MG63 (cell line): ENCODE measurements at places on chromosomes 11 and 22. TPM values are rescaled to one million over a fixed set of nuclear protein-coding genes. Genes with fewer than 3 reads are reported as not detected.
A peak's percentile ranks its signal among the peaks of the same experiment; 100 is the strongest.

Gene MB
- 2.3 and 6.3 TPM in 2 replicates for total RNA-seq

GRCh38 chr11:131446590-131447275 lies 76.3 kb downstream of the NTM start:
- DNase-seq: no peak

DNA sequence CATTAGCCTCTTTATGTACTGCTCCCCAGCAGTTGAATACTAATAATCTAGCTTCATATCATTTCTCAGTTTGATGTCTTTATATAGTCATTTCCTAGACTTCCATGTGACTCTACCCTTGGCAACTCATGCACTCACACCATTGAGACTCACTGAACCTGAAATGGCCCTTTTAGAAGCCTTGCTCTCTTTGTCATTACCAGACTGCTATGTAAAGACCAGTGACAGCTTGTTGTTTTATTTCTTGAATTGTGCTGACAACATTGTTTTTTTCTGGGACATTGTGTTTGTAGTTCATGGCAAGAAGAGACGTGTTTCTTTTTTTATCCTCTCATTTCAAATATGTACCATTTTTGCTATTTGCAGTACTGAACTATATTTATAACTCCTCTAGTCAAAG lies 256.5 kb downstream of the CNTN5 start:
- DNase-seq: no peak

- no peak for DNase-seq
These were observed 13.3 kb downstream of the IL17REL start for GRCh38 chr22:49999063-49999945.

Gene ROM1
- 2.5 and 8.5 TPM in 2 replicates for total RNA-seq

Gene SEC14L6
- not detected in 2 replicates for total RNA-seq

Gene CHCHD10
- 0.26 TPM in 1 of 2 replicates, not detected in the other for total RNA-seq

Gene MCAT
- total RNA-seq: 7.9 and 19.0 TPM in 2 replicates

GRCh38 chr22:23470811-23471389 lies 109.2 kb downstream of the IGLL1 start:
- DNase-seq: no peak

- DNase-seq: no peak
These were observed at the start of gene CNIH2 for GRCh38 chr11:66277471-66278362. Gene CNIH2 (plus strand): TSS chr11:66278175. CDS start chr11:66278457, 282 bp downstream.

Gene BID
- 42.3 and 127 TPM in 2 replicates for total RNA-seq

- peak; percentile 40 for DNase-seq
These were observed 129.5 kb upstream of the E2F8 start for GRCh38 chr11:19370100-19370861.

Gene BDNF
- total RNA-seq: 20.6 and 21.2 TPM in 2 replicates

GRCh38 chr22:34877506-34877905 lies 188.5 kb upstream of the ISX start:
- no peak for DNase-seq

DNA sequence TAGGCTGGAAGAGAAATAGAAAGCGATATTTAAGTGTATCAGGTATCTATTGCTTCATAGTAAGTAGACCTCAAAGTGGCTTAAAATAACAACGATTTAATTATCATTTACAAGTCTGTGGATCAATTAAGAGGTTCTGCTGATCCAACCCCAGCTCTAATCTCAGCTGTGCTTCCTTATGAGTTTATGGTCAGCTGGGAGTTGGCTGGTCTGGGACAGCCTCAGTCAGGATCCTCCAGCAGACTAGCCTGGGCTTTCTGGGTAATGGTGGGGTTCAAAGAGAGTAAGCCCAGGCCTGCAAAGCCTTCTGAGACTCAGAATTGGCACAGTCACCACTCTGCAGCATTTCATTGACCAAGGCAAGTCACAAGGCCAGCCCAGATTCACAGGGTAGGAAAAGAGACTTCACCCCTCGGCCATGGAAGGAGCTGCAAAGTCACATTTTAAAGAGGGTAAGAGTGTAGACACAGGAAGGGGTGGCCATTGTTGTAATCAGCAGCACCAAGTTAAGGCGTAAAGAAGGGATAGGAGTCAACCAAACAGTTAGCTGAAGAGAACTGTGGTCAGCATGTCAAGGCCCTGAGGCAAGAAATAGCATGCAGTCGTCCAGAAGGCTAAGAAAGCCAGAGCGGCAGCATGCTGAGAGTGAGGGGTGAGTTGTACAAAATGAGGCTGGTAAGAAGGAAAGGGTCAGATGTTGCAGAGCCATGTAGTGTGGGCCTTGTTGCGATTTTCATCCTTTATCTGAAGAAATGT lies 168.2 kb downstream of the ETS1 start:
- DNase-seq: no peak

- no peak for DNase-seq
These were observed 2.3 kb upstream of the FGF19 start for GRCh38 chr11:69705901-69706787.

DNA sequence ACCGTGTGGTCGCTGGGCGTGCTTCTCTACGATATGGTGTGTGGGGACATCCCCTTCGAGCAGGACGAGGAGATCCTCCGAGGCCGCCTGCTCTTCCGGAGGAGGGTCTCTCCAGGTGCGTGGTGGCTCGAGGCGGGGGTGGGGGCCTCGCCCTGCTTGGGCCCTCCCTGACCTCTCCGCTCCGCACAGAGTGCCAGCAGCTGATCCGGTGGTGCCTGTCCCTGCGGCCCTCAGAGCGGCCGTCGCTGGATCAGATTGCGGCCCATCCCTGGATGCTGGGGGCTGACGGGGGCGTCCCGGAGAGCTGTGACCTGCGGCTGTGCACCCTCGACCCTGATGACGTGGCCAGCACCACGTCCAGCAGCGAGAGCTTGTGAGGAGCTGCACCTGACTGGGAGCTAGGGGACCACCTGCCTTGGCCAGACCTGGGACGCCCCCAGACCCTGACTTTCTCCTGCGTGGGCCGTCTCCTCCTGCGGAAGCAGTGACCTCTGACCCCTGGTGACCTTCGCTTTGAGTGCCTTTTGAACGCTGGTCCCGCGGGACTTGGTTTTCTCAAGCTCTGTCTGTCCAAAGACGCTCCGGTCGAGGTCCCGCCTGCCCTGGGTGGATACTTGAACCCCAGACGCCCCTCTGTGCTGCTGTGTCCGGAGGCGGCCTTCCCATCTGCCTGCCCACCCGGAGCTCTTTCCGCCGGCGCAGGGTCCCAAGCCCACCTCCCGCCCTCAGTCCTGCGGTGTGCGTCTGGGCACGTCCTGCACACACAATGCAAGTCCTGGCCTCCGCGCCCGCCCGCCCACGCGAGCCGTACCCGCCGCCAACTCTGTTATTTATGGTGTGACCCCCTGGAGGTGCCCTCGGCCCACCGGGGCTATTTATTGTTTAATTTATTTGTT lies 2.4 kb downstream of the PIM3 start:
- DNase-seq: no peak

Gene ADAMTS8
- 2.6 and 3.5 TPM in 2 replicates for total RNA-seq

- DNase-seq: no peak
These were observed 718.8 kb downstream of the CNTN5 start for GRCh38 chr11:99739464-99740089.

Gene C22orf42
- not detected in 2 replicates for total RNA-seq

DNA sequence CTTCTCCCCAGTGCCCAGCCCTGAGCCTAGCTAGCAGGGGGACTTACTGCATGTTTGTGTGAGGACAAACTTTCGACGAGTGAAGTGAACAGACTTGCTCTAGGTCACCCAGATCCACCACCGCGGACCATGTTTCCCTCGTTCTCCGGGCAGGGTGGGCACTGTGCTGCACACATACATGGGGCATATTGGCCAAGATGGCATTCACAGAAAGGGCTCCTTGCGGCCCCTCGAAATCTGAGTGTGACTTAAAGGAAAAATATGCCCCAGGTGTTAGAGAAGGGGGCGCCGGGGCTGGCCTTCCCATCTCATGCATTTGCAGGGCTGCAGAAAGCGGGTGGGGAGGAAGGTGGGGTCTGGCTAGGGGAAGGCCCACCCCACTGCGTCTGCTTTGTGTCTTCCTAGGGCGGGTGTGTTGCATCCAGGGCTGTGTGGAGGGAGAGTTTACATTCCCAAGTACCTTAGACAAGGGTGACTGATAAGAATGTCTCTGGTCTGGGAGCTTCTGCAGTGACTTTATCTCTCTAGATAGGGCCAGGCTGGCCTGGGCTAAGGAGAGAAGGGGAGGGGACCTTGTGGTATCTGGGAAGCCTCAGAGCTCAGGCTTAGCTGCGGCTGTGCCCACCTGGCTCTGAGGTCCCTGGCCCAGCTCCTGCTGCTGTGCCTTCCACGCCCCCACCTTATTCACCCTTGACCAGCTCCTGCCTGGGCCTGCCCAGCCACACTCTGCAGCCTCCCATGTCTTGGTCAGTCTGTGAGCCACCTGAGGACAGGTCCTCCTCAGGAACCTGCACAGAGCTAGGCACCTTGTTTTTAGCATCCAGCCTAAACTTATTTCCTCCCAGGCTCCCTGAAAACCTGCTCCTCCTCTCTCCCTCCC lies 45.8 kb downstream of the LRRC32 start:
- DNase-seq: no peak

GRCh38 chr11:10038521-10039302 lies 255.3 kb downstream of the SBF2 start:
- DNase-seq: no peak

- no peak for DNase-seq
These were observed 83.4 kb upstream of the SHISAL1 start for GRCh38 chr22:44396021-44396726.

DNA sequence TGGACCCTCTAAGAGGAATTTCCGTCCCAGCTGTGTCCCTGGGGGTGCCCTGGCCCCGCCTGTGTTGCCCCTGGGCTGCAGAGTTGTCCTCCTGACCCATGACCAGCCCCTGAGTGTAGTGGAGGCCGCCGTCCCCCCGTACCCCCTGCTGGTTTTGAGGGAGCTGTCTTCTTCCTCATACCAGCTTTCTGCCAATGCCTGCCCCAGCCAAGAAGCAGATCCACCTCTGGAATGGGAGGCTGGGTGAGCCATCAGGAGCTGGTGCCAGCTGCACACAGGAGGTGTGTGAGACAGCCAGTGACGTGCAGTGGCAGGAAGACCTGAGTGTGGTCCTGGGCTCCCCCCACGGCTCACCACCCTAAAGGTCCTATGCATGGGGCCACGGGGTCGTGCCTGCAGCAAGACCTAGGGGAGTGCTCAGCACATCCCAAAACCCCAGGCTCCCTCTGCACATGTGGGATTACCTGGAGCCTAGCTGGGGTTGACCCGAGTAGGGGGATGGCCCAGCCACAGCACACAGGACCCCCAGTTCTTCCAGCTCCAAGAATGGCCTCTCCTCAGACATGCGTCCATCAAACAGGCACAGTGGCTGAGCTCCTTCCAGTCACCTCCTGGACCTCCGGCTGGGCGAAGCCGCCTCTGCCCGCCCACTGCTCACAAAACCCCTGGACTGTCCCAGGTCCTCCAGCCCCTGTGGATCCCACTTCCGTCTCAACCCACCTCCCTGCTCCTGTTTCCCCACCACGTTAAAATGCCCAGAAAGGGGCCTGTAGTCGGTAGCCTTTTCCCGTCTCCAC lies 647.6 kb downstream of the BRD1 start:
- peak; percentile 10 for DNase-seq

Gene APOA5
- not detected in 2 replicates for total RNA-seq

DNA sequence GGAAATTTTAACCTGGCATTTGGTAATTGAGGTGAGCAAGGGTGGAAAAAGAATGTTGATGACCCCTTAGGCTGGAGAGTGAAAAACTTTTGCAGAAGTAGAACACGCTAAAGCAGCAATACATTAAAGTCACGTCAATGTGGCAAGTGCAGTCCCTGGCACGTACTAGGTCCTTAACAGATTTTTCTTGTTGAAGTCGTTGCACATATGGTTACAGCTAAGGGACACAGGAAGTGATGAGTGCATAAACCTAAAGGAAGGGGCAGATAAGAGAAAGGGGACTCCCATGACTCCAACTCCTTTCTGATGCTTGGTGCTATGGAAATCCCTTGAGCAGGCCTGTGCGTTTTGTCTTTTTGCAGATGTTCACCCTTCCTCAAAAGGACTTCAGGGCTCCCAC lies 1.2 kb downstream of the ACCS start:
- no peak for DNase-seq

Gene NXPE2
- total RNA-seq: not detected in 2 replicates

DNA sequence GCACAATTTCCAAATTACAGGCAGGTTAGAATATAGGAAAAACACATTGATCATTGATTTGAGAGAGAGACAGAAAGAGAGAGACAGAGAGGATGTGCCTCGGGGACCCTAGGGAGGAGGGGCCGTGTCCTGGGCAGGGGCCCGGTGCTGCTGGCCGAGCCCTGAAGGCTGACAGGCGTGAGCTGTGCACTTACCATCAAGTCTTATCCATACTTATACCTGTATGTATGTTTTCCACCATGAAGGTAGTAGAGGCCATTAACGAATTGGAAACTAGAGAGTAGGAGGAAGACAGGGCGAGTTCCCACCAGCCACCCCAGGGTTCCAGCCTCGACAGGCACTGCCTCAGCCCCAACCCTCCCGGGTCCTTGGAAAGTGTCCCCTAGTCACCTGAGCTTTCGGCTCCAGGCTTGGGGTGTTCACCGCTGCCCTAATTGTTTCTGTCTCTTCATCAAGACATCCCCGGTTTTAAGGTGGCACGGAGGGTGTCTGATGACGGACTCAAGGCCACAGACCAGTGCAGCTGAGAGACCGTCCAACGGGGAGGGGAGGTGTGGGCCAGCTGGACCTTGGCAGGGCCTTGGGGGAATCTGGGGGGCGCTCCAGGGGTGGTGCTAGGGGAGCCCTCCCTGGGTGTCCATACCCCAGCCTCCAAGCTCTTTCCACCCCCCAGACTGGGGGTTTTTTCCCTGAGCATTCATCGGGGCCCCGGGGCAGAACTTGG lies 431.3 kb downstream of the TBC1D22A start:
- no peak for DNase-seq

Gene TIGD3
- 0.36 and 2.2 TPM in 2 replicates for total RNA-seq

- DNase-seq: peak; percentile 52
These were observed 563.0 kb downstream of the MIAT start for GRCh38 chr22:27220339-27220738.

DNA sequence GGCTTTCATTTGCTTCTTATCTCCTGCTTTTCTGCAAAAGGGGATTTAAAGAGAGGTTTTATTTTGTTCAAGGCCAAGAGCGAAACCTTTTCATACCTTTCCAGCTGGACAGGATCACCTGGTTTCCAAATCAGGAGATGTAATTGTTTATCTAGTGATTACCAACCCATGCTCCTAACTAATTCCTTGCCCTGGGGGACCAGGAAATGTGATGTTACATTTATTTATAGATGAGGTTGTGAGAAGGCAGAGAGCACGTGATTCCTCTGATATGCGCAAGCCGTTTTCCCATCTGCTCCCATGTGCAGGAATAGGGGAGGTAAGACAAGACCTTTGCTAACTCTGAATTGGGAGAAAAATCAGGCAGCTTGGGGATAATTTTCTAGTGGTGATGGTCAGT lies 507.2 kb upstream of the LARGE1 start:
- no peak for DNase-seq

- no peak for DNase-seq
These were observed 4.7 kb downstream of the KCNE3 start for GRCh38 chr11:74462631-74463030.

Gene RASGRP2
- total RNA-seq: not detected in 2 replicates

Gene RTCB
- 155 and 179 TPM in 2 replicates for total RNA-seq

Gene LAYN
- total RNA-seq: 57.3 and 72.7 TPM in 2 replicates

GRCh38 chr11:66116576-66117361 lies 46.7 kb downstream of the PACS1 start:
- no peak for DNase-seq

Gene OR9Q2
- not detected in 2 replicates for total RNA-seq

DNA sequence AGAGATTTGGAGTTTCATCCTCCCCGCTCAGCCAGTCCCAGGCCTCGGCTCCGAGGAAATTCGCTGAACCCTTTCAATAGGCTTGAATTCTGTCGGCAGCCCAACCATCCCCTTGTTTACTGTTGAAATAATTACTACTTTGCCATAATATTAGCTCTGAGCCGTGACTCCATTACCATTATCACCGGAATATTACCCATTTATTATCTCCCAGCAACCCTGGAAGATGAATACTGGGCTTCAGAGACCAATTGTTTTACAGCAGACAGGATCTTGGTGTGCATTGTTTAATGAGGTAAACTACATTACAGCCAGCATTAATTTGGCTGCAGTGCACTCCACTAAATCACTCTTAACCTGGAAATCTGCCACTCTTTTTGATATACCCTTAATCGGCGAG lies 867.4 kb downstream of the NTM start:
- no peak for DNase-seq
